Anterior cingulate cortex (tissue), 58 donors: ENCODE measurements at places on chromosomes 6 and 20.

- DNase-seq = no peak
Observed at GRCh38 chr20:16747291-16747811, 807 bp upstream of the OTOR start.

- no peak for DNase-seq
Observed at GRCh38 chr6:110949679-110950285, 8.7 kb upstream of the GTF3C6 start.

- DNase-seq = no peak
Observed at GRCh38 chr6:29958921-29959320, 16.6 kb downstream of the HLA-A start.

GRCh38 chr6:44967481-44967880 is 360.6 kb upstream of the RUNX2 start:
- DNase-seq = no peak

GRCh38 chr6:10518557-10519407 is 2.4 kb upstream of the GCNT2 start:
- no peak for DNase-seq

- DNase-seq = no peak
Observed at GRCh38 chr6:43054206-43054943, 724 bp upstream of the CUL7 start.

DNA sequence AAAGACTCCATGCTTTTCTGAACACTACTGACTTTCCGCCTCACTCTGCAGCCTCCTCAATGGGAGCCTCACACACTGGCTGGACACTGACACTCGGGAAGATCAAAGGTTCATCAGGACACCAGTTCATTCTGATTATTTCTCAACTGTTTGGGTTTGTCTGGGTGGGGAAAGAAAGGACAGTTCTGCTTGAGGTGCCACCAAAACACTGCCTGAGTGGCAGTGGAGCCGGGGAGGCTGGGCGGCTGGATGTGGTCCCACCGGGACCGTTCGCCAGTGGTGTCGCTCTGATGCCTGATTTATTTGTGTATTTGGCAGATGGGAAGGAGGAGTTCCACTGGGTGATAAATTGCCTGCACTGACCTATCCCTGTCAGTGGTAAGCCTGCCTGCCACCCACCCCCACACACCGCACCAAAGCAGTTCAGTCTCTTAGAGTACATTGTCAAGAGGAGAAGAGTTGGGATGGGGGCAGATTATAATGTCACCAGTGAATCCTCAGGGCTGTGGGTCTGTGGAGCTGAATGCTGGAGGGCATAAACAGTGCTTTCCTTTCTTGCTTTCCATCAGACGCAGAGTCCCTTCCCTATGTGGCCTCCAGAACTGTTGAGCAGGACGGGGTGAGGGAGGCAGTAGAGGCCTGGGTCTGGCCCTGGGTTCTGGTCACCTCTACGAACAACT is 49.8 kb downstream of the EDN1 start:
- no peak for DNase-seq

GRCh38 chr6:134436950-134437349 is 119.0 kb upstream of the SGK1 start:
- DNase-seq = no peak

GRCh38 chr6:131949909-131950766 is 1.0 kb downstream of the CCN2 start:
- DNase-seq = peak; percentile 29

- peak; percentile 6 for DNase-seq
Observed at GRCh38 chr6:28648035-28648877, 122.6 kb downstream of the GPX5 start.

DNA sequence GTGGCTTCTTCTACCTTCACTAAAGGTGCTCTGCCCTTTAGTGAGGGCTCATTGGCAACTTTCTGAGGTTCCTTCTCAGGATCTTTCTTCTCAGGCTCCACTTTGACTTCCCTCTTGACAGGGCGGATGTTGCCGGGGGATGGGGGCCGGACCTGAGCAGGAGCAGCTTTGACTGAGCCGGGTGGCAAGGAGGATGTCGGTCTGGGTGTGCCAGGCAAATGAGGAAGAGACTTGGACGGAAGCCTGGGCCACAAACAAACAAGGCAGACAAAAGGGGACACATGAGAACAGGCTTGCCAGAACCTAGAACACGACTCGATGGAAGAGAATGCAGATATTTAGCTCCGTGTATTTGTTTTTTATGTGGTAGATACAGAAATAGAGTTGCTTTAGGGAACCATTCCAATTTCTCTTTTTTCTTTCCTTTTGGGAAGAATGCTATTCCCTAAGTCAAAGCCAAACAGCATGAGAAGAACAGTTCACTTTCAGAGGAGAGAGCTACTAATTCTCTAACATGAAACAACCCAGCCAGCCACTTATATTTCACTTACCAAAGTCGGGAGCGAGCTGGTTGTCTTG is 76.2 kb upstream of the BCLAF1 start:
- DNase-seq = peak; percentile 59

- no peak for DNase-seq
Observed at GRCh38 chr6:145428706-145429105, 306.6 kb downstream of the EPM2A start.

- DNase-seq = no peak
Observed at GRCh38 chr6:106608080-106608668, 21.1 kb downstream of the RTN4IP1 start.

DNA sequence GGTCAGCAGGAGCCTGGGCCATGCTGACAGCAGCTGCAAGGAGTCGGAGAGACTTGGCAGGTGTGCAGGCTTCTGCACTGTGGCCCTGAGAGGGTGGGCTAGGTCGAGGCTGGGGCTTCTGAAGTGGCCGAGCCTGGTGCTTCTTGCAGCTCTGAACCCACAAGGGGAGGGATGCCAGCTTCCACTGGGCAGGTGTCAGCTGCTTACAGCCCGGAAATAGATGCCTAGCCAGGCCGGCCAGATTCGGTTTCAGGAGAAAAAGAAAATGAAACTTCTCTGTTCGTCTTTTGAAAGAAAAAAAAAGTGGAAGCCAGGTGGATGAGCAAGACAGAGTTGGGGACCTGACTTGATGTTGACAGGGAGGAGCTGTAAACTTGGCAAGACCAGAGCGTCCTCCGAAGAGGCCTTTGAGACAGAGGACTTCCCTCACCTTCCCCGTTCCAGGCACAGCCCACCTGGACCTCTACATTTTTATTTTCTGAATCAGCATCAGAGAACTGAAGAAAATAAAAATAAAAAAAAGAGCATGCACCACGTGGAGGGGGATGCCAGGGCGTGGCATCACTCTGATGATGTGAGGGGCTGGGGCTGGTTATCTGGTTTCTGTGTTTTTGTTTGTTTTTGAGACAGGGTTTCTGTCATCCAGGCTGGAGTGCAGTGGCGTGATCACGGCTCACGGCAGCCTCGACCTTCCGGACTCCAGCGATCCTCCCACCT is at the start of gene ZBP1:
Gene ZBP1, minus strand, starts transcription at position 153 of the 717 bp plus-strand sequence. Its CDS starts 131 bp downstream, at position 22.
- DNase-seq = no peak

DNA sequence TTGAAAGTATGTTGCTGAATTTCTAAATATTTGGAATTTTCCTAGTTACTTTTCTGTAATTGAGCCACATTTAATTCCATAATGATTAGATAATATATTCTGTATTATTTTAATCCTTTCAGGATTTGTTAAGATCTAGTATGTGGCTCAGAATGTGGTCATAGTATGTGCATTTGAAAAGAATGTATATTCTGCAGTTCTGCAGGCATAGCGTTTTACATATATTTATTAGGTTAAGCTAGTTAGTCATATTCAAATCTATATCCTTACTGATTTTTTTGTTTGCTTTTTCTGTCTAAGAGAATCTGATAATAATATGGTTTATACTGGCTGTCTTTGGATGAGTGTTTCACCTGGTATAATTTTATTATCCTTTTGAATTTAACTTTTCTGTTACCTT is 33.2 kb downstream of the LIN28B start:
- DNase-seq = no peak

DNA sequence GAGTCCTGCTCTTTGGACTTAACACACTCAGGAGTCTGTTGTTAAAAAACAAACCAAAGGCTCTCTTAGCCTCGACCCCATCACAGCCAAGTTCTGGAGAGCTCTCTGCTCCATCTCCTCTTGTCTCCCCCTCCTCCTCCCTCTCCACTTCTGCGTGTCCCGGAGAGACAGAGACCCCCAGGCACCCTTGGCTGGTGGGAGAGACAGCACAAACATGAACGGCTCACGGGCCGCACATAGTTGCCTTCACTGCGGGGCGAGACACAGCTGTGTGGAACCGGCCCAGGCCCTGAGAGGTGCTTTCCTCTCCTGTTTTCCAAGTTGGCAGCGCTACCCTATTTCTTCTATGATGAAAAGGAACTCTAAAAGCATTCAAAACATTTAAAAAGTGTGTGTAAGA is 23.3 kb upstream of the MYT1 start:
- no peak for DNase-seq

DNA sequence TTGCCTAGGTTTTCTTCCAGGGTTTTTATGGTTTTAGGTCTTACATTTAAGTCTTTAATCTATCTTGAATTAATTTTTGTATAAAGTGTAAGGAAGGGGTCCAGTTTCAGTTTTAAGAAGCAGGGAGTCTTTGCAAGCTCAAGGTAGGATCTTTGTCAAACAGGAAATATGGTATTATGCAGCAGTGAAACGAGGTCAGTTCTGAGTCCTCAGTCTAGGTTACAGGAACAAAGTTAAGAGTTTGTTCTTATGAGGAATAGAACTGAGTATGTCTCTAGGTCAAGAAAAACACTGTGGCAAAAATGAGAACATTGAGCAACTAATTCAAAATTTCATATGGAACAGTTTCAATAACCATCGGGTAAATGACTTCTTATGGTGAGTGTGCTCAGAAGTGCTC is 63.6 kb downstream of the GCLC start:
- DNase-seq = no peak

DNA sequence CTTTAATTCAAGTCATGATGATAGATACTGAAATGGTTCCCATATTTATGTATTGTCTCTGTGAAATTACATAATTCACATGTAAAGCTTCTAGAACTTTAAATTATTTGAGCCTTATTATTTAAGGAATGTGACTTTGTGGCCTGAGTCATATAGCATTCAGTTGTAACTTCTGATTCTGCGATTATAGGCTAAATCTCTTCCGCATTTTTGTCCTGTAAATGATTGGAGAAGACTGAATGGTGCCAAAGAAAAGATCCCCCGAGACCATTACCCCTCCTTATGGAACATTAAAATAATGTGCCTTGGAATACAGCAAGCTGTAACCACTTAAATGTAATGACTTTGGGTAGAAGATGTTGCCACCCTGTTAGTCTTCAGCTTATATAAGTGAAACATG is 63.3 kb upstream of the MAP7 start:
- DNase-seq = no peak

DNA sequence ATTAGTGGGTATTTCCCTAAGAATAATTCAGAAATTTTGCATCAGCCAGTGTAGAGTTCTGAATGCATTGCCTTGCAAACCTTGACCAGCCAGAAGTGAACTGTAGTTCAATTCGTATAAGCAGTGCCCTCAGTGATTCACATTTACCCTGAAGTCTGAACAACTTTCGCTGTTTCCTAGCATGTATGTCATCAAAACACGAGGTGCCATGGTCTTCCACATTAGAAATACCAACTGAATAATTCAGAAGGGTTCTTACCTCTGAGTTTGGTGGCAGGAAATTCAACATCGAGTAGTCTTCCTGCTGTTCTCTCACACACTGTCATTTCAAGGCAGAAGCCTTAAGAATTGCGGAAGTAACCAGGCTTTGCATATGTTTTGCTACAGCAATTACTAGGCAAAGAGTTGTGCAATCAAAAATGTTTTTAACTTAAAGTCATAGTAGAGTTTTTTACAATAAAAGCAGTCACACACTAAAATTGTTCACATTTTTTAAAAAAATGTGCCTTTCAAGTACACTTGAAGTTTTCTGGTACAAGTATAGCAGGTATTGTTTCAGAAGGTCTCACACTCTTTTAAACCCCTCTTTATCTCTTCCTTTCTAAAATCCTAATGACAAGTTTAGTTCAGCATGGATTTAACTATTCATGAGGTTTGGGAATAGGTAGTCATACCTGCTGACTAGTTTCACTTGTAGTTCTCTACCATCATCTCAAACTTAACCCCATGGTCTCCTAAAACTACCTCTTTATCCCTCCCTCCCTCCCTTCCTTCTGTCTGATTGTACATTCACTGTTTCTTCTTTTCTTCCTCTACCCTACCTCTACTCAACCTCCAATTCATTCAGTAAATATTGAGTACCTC is 118.3 kb downstream of the STXBP5 start:
- DNase-seq = no peak

GRCh38 chr20:39298121-39298520 is 336.0 kb downstream of the DHX35 start:
- no peak for DNase-seq

GRCh38 chr20:10898552-10898951 is 224.8 kb upstream of the JAG1 start:
- DNase-seq = no peak

GRCh38 chr6:111817451-111818120 is 55.7 kb downstream of the FYN start:
- DNase-seq = peak; percentile 33

- DNase-seq = no peak
Observed at GRCh38 chr6:161417717-161418462, 144.0 kb upstream of the AGPAT4 start.

- DNase-seq = no peak
Observed at GRCh38 chr6:38305995-38306681, 333.6 kb downstream of the BTBD9 start.
